ENCODE measurements at places on chromosomes 3 and 15.

DNA sequence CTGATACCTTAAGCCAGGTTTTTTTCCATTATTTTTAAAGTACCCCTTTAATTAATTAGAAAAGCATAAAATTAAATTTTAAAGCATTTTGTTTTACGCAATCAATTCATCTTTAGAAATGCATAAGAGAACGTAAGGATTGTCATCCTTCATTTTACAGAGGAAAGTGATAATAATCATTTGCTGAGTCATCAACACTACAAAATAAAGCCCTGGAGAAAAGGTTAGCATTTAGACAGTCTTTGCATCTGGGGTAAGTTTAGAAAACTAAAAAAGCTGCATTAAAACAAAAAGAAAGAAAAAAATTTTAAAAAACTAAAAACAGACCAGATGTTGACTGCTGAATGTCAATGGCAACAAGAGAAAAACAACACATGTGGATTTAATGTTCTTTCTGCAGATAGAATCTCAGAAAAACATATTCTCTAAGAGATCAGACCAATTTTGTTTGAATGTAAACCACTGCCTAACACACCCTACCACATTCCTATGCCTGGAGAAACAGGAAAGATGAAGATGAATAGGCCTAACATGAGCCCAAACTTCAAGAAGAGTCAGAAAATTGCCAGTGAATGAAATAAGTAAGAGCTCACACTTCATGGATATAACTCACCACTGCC lies 59.9 kb downstream of the SUCNR1 start:
- no peak for DNase-seq

- DNase-seq = no peak
Observed at GRCh38 chr15:65368302-65369211, 9.2 kb downstream of the IGDCC3 start.

GRCh38 chr15:36914466-36914865 lies 185.9 kb downstream of the MEIS2 start:
- no peak for DNase-seq

DNA sequence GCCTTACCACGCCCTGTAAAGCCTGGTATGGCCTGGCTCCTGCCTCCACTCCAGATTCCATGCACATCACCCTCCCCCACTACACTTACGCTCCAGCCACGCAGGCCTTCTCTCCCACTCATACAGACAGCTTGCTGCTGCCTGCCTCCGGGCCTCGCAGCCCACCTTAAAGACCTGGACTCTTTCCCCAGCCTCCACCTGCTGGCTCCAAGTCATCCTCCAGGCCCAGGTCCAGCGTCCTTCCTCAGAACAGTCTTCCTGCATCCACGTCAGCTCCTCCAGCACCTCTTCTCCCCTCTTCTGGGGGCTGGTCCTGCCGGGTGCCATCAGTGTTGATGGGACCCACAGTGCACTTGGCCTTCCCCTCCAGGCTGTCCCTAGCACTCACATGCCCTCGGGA lies 75.5 kb downstream of the NUP210 start:
- no peak for DNase-seq

- no peak for DNase-seq
Observed at GRCh38 chr15:85963262-85963760, 116.4 kb upstream of the AGBL1 start.

- no peak for DNase-seq
Observed at GRCh38 chr15:58016581-58017175, 48.8 kb downstream of the ALDH1A2 start.

- no peak for DNase-seq
Observed at GRCh38 chr3:98746122-98746521, 17.0 kb upstream of the ST3GAL6 start.

DNA sequence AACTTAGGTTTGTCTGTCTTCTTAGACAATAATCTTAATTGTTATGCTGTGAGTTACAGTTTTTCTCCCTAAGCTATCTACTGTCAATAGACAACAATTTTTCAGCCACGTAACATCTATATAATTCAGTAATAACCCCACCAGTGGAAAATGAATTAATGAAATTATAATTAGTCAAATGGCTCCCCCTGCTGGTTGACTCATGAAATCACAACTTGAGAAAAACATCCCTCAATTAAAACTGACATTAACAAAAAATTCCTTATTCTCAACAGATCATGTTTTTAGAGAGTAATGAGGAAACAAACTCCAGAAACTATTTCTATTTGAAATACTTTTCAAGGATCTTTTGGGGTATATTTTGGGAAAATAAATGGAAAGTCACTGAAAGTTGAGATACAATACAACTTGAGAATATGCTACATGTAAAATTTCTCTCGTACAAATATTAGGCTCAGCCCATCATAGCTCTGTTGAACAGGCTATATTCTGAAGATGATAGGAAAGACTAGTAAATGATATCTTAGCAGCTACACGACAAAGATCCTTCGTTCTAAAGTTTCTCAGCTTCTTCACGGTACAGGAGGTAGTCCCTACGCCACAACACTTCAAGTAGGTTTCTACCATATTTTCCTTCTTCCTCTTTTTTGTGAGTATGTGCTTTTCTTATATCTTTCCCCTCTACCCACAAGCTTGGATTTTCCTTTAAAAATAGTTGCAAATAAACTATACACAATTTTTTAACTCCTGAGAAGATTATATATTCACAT lies 20.7 kb downstream of the PPP1R2 start:
- DNase-seq = peak; percentile 65

GRCh38 chr3:59621037-59621436 lies 571.2 kb upstream of the CFAP20DC start:
- no peak for DNase-seq

- no peak for DNase-seq
Observed at GRCh38 chr15:55226127-55226526, 29.4 kb upstream of the RSL24D1 start.

GRCh38 chr3:54793171-54793570 lies 134.7 kb downstream of the LRTM1 start:
- DNase-seq = no peak

DNA sequence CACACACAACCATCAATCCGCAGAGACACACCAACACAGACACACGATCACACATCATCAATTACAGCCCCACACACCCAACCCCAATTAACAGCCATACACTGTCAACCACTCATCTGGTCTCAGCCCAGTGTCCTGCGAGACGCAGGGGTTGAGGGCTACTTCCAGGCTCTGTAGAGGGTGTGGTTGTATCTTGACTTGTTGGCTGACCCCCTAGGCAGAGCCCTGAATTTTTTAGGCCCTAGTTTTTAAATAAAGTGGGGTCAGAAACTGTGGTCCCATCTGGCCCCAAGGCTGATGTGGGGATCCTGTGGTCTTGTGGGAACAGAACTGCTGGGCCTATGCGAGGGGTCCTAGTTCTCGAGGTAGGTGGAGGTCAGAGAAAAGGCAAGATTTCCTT lies 9.2 kb downstream of the VILL start:
- no peak for DNase-seq

- DNase-seq = no peak
Observed at GRCh38 chr15:101566748-101567488, 77.4 kb upstream of the PCSK6 start.
